Thoracic aorta endothelial cell (primary cell): ENCODE measurements at places on chromosomes 4 and X. TPM values are rescaled to one million over a fixed set of nuclear protein-coding genes. Genes with fewer than 3 reads are reported as not detected.

Gene LRRC66
- 0.29 and 0.93 TPM in 2 replicates for total RNA-seq

Gene SLC49A3
- total RNA-seq, result 1.1 and 2.4 TPM in 2 replicates

Gene MAOA
- total RNA-seq, result 17.2 and 53.7 TPM in 2 replicates

Gene UBA6
- total RNA-seq, result 174 and 193 TPM in 2 replicates

Gene FAM9A
- total RNA-seq, result not detected in 2 replicates

Gene SERTM2
- not detected in 2 replicates for total RNA-seq

Gene WNK3
- total RNA-seq, result 1.2 and 1.3 TPM in 2 replicates

Gene G3BP2
- total RNA-seq, result 300 and 338 TPM in 2 replicates

Gene TMEM156
- total RNA-seq, result 1.0 and 3.7 TPM in 2 replicates

Gene VSIG1
- 1.3 and 2.4 TPM in 2 replicates for total RNA-seq

Gene ATP8A1
- 8.8 and 10.5 TPM in 2 replicates for total RNA-seq

Gene AR
- total RNA-seq, result 6.6 and 12.4 TPM in 2 replicates

Gene EVC
- 23.1 and 25.8 TPM in 2 replicates for total RNA-seq

Gene PABPC1L2A
- total RNA-seq, result not detected in 2 replicates

Gene CABS1
- total RNA-seq, result not detected in 2 replicates

Gene AMMECR1
- 15.3 and 15.4 TPM in 2 replicates for total RNA-seq

Gene CTAG2
- not detected in 2 replicates for total RNA-seq

Gene MAGEA6
- total RNA-seq, result not detected in 2 replicates

Gene MAGEB2
- not detected in 2 replicates for total RNA-seq

Gene CLGN
- 0.13 and 2.0 TPM in 2 replicates for total RNA-seq

Gene ASMT
- total RNA-seq, result not detected in 2 replicates

Gene EFHC2
- total RNA-seq, result 0.07 TPM in 1 of 2 replicates, not detected in the other

Gene SASH3
- total RNA-seq, result not detected in 2 replicates

Gene PFKFB1
- 0.07 TPM in 1 of 2 replicates, not detected in the other for total RNA-seq

Gene CSAG3
- total RNA-seq, result not detected in 2 replicates

Gene PWWP3B
- 1.1 and 1.3 TPM in 2 replicates for total RNA-seq

Gene PLK4
- 31.9 and 46.2 TPM in 2 replicates for total RNA-seq

Gene BMP3
- not detected in 2 replicates for total RNA-seq

Gene ADGRA3
- 37.0 and 39.9 TPM in 2 replicates for total RNA-seq

Gene MID2
- 43.6 and 46.5 TPM in 2 replicates for total RNA-seq

Gene GSX2
- not detected in 2 replicates for total RNA-seq

Gene FGF13
- 0.27 TPM in 1 of 2 replicates, not detected in the other for total RNA-seq

Gene ZNF157
- total RNA-seq, result under 0.01 TPM in 1 of 2 replicates, not detected in the other

Gene MAGEA10
- total RNA-seq, result not detected in 2 replicates

Gene TCEAL7
- 3.1 and 5.0 TPM in 2 replicates for total RNA-seq

Gene ELOVL6
- total RNA-seq, result 9.2 and 29.6 TPM in 2 replicates

Gene SLC2A9
- total RNA-seq, result 0.86 and 1.3 TPM in 2 replicates

Gene GLRA2
- total RNA-seq, result not detected in 2 replicates

Gene IL1RAPL2
- not detected in 2 replicates for total RNA-seq

Gene P2RY8
- total RNA-seq, result not detected in 2 replicates

Gene SLC16A2
- 1.5 and 3.2 TPM in 2 replicates for total RNA-seq

Gene MAPK10
- total RNA-seq, result 0.27 and 0.36 TPM in 2 replicates

Gene TACC3
- 37.4 and 49.9 TPM in 2 replicates for total RNA-seq

Gene STBD1
- 1.7 and 2.9 TPM in 2 replicates for total RNA-seq

Gene DDIT4L
- total RNA-seq, result 17.0 and 31.8 TPM in 2 replicates

Gene SMARCA1
- total RNA-seq, result 18.4 and 46.8 TPM in 2 replicates

Gene PPEF1
- not detected in 2 replicates for total RNA-seq

Gene HPSE
- 16.2 and 21.4 TPM in 2 replicates for total RNA-seq

Gene CSN1S1
- not detected in 2 replicates for total RNA-seq

Gene DUSP9
- 0.13 and 0.29 TPM in 2 replicates for total RNA-seq

Gene PNMA3
- not detected in 2 replicates for total RNA-seq

Gene SMPX
- total RNA-seq, result not detected in 2 replicates

Gene MAGEA9B
- not detected in 2 replicates for total RNA-seq

Gene ABCG2
- total RNA-seq, result 7.0 and 10.1 TPM in 2 replicates

Gene FAM241A
- total RNA-seq, result 31.0 and 36.8 TPM in 2 replicates

Gene FREM3
- under 0.01 TPM in 1 of 2 replicates, not detected in the other for total RNA-seq

Gene MTTP
- total RNA-seq, result 0.07 TPM in 1 of 2 replicates, not detected in the other

Gene HERC5
- 0.80 and 1.6 TPM in 2 replicates for total RNA-seq

Gene SYNPO2
- 0.14 and 0.27 TPM in 2 replicates for total RNA-seq
